ENCODE measurements at places on chromosomes 4 and X. TPM values are rescaled to one million over a fixed set of nuclear protein-coding genes. Genes with fewer than 3 reads are reported as not detected.

The CFAP99 gene
- not detected for total RNA-seq

The SPACA5 gene
- total RNA-seq = not detected

The CHM gene
- 27.2 TPM for total RNA-seq

The ANAPC10 gene
- total RNA-seq = 22.4 TPM

The SCD5 gene
- total RNA-seq = 17.2 TPM

The TRAM1L1 gene
- 3.4 TPM for total RNA-seq

The NCBP2L gene
- total RNA-seq = not detected

The NXF2B gene
- total RNA-seq = not detected

The SPANXN3 gene
- not detected for total RNA-seq

The HSFX1 gene
- total RNA-seq = under 0.01 TPM

The HSFX2 gene
- total RNA-seq = not detected

The GPR173 gene
- 1.1 TPM for total RNA-seq

The MTM1 gene
- 5.6 TPM for total RNA-seq

The CDX4 gene
- not detected for total RNA-seq

The CT45A5 gene
- total RNA-seq = not detected

The PRKG2 gene
- 2.0 TPM for total RNA-seq

The ZDHHC15 gene
- total RNA-seq = not detected

The DGAT2L6 gene
- total RNA-seq = not detected

The CPE gene
- 3.6 TPM for total RNA-seq

The UGDH gene
- 257 TPM for total RNA-seq

- no peak for DNase-seq
Measured at GRCh38 chr4:159368320-159368719, 265.4 kb downstream of the RAPGEF2 start.

DNA sequence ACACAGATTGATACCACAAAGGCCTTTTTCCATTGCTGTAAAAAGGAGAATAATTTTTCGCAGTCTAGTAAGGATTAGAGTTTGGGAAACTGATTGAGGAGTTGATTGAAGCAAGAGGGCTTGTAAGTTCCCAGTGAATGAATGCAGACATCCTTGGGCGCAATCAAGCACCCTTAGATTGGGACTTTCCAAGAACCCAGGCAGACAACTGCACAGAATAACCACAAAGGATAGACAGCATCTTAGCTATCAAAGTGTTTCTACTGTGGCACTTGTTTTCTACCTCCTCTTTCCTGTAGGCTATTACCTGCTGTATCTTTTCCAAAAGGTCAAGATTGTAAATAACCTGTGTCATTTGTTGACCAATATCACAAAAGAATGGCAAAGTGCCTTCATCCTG is 2.6 kb downstream of the COX18 start:
- DNase-seq = no peak

DNA sequence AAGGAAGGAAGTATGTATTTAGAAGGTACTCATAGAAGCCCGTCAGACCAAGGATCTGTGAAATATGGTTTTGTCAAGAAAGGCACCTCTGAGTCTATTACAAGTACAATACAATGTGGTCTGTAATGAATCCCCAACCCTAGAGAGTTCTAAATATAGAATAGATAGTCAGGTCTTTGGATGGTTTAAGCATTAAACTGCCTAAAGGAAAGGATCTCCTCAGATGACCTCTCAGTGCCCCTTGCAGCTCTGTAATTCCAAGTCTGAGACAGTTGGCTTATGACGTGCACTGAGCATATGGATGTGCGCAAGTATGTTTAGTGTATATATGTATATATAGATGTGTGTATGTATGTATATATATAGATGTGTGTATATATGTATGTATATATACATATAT is 62.0 kb downstream of the CCSER1 start:
- no peak for DNase-seq

GRCh38 chrX:104084534-104085277 is 8.7 kb upstream of the TMSB15C start:
- DNase-seq = no peak

- peak; percentile 6 for DNase-seq
Measured at GRCh38 chr4:41410049-41410448, 127.9 kb upstream of the LIMCH1 start.

GRCh38 chrX:1323315-1323714 is 13.3 kb upstream of the IL3RA start:
- no peak for DNase-seq

- peak; percentile 88 for DNase-seq
Measured at GRCh38 chrX:119228512-119229252, 7.4 kb upstream of the PGRMC1 start.

GRCh38 chr4:181261279-181261678 is 981.9 kb upstream of the TENM3 start:
- DNase-seq = peak; percentile 32

DNA sequence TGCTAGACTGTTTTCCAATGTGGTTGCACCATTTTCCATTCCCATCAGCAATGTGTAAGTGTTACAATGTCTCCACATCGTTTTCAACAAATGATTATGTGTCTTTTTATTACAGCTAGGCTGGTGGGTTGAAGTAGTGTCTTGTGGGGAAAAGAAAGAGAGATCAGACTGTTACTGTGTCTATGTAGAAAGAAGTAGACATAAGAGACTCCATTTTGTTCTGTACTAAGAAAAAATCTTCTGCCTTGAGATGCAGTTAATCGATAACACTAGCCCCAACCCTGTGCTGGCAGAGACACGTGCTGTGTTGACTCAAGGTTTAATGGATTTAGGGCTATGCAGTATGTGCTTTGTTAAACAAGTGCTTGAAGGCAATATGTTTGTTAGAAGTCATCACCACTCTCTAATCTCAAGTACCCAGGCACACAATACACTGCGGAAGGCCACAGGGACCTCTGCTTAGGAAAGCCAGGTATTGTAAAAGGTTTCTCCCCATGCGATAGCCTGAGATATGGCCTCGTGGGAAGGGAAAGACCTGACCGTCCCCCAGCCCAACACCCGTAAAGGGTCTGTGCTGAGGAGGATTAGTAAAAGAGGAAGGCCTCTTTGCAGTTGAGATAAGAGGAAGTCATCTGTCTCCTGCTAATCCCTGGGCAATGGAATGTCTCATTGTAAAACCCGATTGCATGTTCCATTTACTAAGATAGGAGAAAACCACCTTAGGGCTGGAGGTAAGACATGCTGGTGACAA is 23.0 kb upstream of the UGT2B15 start:
- DNase-seq = no peak

GRCh38 chrX:18149454-18149853 is 71.2 kb downstream of the BEND2 start:
- no peak for DNase-seq

- no peak for DNase-seq
Measured at GRCh38 chr4:74674750-74675149, 119.6 kb downstream of the BTC start.

- DNase-seq = peak; percentile 15
Measured at GRCh38 chrX:132226169-132226568, 6.9 kb upstream of the RAP2C start.

GRCh38 chr4:92106816-92107215 is 196.9 kb upstream of the GRID2 start:
- DNase-seq = no peak

- no peak for DNase-seq
Measured at GRCh38 chr4:105707782-105708180, 708 bp downstream of the INTS12 start.

GRCh38 chr4:75513526-75514130 is 575 bp downstream of the RCHY1 start:
- DNase-seq = peak; percentile 12

GRCh38 chr4:159689526-159689925 is 586.6 kb downstream of the RAPGEF2 start:
- no peak for DNase-seq

- no peak for DNase-seq
Measured at GRCh38 chr4:3135155-3136011, 60.9 kb downstream of the HTT start.

DNA sequence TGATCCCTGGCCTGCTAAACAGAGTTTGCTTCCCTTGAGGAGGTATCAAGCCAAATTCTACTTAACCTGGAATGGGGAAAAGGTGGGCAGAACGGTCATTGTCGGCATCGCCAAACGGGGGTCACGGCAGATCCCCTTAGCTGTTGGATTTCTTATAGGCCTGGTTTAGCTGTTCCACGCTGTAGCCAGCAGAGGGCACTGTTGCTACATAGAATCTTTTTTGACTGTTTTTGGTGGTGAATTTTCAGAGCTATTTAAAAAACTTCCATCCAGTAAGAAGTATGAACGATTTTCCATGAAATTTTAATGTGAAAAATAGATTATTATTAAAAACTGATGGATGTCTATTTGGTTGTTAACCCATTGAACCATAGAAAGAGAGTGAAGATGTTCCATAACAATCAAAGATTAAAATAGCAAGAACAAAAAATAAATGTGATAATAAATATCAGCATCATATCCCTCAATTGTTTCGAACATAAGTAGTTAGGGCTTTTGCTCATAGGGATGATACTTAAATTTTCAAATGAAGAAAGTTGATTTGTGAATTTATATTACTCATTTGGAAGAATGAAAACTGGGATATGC is 56.6 kb downstream of the LINC00632 start:
- DNase-seq = peak; percentile 66

DNA sequence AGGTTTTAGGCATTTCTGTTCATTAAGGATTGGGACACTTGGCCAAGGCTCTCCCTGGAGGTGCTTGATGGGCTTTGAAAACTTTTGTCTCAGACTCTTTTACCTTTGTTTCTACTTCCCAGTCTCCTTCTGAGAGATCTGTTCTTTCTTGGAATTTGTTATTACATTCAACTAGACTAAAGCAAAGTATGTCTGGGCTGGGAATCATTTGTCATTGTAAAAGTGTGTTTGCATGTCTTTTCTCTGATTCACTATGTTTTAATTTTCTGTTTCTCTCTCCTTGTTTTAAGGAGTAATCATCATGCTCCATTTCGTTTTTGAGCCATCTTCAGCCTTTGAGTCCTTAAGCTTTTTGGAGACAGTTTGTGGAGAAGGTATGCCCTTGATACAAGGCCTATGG is 12.2 kb upstream of the PGRMC2 start:
- peak; percentile 59 for DNase-seq

- DNase-seq = no peak
Measured at GRCh38 chr4:65202853-65203236, 467.4 kb downstream of the EPHA5 start.

- no peak for DNase-seq
Measured at GRCh38 chr4:137543198-137543597, 10.9 kb upstream of the PCDH18 start.

GRCh38 chrX:150502979-150503897 is 65.2 kb upstream of the MTM1 start:
- no peak for DNase-seq

DNA sequence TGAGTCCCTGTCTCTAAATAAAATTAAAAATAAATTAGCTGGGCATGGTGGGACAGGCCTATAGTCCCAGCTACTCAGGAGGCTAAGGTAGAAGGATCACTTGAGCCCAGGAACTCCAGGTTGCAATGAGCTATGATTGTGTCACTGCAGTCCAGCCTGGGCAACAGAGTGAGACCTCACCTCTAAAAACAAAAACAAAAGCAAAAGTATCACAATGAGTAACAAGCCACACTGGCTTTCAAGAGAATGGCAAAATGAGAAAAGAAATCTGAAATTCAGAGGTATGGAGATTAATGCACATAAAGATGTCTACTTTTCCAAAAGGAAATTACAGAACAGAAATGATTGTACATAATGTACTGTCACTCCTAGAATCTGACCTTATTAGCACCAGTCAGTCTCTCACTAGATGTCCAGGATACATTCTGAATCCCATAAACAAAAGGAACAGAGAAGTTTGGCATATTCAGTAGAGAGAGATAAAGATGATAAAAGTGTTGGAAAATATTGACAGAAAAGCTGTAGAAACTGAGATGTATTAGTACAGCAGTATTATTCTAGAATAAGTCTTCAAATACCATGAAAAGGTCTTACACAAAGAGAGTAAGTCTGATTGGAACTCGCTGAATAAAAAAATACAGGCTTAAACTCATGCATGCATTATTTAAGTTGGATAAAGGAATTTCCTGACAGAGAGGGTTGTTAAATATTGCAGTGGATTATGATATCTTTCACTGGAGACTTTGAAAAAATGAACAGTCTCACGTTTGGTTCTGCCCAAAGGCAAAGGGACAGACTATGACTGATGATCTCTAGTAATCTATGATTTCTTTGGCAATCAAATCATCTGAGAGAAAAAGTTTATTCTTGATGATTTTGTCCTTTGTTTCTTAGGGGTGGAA is 102.5 kb downstream of the SH3RF1 start:
- no peak for DNase-seq

- DNase-seq = no peak
Measured at GRCh38 chr4:139333046-139333445, 30.8 kb upstream of the NDUFC1 start.

GRCh38 chrX:47202316-47202715 is 8.7 kb downstream of the UBA1 start:
- no peak for DNase-seq

Measured in IMR-90 (cell line).